Activated CD4-positive, alpha-beta T cell treated with anti-CD3 and anti-CD28 coated beads, Interleukin-2, amount 50 U/mL, for 4 hours (primary cell): ENCODE measurements at places on chromosomes 5 and 9.
A peak's percentile ranks its signal among the peaks of the same experiment; 100 is the strongest.

DNA sequence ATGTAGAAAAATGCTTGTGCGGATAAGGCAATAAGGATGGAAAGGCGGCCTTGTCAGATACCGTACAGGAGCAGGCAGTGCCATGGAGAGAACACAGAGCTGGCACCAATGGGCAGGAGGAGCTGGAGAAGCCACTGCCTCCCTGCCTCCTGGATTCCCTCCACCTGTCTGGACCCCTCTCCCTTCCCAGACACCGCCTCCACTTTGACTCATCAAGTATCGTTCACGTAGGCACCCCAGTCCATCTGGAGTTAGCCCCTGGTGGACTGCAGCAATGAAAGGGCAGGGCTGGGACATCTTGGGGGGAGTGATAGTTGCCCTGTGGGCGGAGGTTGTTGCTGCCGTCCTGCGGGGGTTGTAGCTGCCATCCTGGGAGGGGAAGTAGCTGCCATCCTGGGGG is 232.0 kb downstream of the ROR2 start:
- no peak for DNase-seq

DNA sequence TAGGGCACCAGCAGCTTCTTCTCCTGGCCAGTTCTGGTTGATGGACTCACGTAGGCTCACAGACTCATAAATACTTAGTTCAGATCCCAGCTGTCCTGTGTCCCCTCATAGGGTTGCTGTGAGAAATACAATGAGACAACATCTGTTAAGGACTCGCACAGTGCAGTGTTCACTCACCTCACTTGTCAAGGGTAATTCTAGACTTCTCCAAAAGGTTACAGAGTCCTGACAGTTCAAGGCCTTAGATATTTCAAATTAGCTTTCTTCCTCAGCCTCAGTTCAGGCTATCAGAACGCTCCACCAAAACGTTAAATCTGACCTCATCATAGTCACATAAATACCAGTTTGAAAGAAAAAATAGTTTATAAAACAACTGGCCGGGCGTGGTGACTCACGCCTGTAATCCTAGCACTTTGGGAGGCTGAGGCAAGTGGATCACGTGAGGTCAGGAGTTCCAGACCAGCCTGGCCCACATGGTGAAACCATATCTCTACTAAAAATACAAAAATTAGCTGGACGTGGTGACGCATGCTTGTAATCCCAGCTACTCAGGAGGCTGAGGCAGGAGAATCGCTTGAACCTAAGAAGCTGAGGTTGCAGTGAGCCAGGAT is 106.3 kb downstream of the UGCG start:
- no peak for DNase-seq

DNA sequence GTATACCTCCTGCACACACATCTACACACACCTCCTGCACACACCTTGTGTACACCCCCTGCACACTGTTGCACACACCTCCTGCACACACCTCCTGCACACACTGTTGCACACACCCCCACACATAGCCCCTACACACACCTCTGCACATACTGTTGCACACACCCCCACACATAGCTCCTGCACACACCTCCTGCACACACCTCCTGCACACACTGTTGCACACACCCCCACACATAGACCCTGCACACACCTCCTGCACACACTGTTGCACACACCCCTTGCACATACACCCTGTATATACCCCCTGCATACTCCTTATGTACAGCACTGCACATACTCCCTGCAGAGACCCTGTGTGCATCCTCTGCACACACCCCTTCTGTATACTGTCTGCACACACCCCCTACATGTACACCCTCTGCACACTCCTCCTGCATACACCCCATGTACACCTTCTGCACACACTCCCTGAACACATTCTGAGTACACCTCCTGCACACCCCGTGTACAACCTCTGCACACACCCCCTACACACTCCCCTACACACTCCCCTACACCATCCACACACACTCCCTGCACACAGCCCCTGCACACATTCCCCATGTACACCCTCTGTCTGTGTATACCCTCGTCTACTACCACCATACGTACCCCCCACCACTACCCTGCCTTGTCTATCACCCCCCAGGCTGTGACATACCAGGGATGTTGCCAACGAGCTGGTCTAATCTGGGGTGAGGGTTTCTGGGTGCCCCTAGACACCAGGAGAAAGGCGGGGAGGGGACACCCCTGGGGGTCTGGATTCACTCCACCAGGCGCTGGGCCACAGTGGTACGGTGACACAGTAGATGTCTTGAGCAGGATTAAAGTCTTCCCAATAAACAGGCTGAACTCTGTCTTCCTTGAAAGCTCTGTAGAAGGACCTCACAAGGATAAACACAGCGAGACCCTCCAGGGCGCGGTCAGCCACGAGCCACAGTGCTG is 1.1 kb upstream of the CEP72 start:
- DNase-seq = no peak

DNA sequence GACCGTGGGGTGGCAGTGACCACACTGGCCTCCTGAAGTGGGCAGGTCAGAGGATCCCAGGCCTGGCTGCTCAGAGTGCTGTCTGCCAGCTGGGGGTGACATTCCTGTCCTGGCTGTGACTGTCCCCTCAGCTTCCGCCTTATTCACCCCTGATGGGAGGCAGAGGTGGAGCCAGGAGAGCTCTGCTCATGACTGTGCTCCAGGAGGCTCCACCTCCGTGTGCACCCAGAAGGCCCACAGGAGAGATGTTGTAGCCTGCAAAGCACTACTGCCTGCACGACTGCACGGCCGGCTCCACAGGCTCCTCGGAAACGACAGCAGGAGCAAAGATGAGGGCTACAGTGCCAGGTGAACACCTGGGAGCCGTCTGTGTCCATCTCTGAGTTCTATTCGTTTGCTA is 60.9 kb downstream of the ROPN1L start:
- DNase-seq = no peak

GRCh38 chr5:170010595-170010994 is 30.3 kb upstream of the INSYN2B start:
- DNase-seq = no peak

- no peak for DNase-seq
Measured at GRCh38 chr5:158658446-158659230, 441.1 kb downstream of the EBF1 start.

DNA sequence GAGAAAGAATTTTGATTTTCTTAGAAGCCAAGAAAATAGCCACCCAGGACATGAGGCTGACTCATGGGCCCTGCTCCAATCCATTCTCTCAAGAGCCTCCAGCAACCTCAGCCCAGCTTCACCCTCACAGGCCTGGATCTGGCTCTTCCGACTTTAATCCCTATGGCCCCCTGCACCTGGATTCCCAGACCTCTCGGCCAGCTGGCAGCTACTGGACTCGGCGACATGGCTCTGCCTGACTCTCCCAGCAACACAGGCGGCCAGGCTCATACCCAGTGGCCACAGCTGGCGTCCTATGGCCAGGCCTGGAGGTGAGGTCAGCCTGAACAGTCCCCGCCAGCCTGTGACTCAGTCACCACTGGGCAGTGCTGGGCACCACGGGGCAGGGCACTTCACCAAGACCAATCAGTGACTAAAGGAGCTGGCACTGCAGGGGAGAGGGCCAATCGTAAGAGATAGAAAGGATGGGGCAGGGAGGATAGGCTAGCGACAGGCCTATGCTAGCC is 6.2 kb upstream of the PDLIM4 start:
- DNase-seq = no peak

- DNase-seq = no peak
Measured at GRCh38 chr5:72697622-72698021, 118.8 kb upstream of the TNPO1 start.

DNA sequence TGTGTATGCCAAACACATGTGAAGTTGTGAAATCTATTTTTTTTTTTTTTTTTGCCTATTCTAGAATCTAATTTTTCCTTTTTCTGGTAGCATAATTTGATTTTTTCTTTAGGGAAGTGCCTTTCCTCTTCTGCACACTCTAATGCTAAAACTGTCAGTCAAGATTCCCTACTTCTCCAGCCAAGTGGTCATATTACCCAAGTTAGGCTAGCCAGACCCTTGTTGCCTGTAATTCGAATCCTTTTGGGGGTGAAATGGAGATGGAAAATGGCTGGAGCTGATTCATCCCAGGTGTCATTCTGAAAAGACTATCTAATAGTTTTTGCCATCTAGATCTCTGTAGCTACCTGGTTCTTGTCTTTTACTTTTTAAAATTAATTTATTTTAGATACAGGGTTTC is 24.8 kb upstream of the UBAP1 start:
- DNase-seq = no peak

DNA sequence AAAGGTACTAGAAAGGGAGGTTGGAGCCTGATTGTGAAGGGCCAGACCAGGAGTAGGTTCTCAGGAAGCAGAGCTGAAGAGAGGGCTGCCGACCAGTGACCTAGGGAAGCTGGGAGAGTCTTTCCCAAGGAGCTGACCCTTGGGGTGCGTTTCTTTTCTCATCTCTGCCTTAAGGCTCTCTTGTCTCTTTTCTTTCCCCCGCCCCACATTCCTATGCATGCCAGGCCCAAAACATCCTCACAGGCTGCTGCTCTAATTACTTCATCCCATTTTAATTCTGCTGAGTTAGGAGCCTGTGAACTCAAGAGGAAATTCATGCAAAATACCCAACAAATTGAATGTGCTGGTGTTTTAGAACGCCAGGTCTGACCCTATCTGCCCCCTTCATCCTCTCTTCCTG is 46.9 kb upstream of the HSPA9 start:
- no peak for DNase-seq

GRCh38 chr9:135076143-135076875 is 11.2 kb upstream of the OLFM1 start:
- no peak for DNase-seq

DNA sequence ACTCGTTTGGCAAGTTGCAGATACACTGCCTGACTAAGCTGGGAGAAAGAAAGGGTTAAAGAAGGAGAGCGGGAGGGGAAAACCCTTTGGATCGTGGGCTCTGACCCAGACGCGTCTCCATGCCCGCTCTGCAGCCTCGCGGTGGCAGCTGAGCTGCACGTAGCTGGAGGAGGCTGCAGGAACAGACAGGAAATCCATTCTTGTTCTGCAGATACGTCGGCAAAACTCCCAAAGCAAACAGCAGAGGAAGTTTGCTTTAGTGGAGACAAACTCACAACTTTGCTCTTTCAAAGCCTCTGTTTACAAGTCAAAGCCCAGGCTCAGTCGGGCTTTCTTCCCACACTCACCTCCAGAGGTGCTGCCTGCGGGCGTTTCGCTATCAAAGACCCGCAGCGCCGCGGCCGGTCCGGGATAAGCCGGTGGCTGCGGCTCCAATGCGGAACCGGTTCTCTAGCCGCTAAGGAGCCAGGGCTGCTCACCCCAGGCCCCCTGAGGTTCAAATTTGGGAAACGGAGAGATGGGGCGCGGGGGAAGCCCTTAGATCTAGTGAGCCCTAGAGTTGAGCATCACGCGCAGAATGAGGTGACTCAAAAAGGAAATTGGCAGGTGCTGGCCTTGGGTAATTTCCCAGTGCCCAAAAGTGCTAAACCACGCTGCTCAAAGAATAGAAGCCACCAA is 60.7 kb downstream of the MAT2B start:
- DNase-seq = no peak

DNA sequence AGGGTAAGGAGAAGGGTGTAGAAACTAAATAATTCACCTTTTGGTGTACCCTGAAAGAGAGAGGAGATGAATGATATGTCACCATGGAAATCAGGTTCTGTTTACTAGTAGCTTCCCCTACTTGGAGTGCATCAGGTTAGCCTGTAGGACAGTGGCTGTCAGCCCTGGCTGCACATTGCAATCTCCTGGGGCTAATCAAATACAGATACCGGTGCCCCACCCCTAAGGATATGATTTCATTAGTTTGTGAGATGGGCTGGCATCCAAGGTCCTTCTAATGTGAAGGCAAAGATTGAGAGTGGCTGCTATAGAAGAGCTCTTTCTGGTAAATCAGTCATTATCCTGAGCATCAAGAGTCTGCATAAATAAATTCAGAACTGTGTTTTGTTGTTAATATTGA is 47.2 kb downstream of the INSYN2B start:
- DNase-seq = no peak

DNA sequence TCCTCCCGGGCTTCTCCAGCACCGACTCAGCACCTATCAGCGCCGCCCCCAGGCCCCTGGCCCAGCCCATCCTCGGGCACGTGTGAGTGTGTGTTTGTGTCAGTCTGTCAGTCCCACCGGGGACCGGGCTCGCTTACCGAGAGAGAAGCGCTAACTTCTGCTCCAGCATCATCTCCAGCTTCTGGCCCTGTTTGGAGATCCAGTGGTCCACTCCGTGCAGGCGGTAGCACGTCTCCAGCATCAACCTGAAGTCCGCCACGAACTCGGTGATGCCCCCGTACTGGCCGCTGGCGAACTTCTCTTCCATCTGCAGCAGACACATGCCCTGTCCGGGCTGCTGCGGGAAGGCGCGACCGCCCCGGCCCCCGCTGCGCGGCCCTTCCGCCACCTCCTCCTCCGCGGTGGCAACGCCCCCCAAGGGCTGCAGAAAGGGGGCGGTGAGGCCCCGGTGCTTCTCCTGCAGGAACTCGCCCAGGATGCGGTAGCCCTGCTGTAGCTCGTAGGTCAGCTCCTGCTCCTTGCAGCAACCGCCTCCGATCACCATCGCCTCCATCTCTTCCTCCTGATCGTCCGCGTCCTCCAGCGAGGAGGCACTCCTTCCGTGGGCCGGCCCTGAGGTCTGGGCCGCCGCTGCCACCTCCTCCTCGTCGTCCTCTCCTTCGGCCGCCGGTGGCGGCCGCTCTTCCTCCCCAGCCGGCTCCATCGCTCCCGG is 8.2 kb downstream of the RANBP6 start:
- DNase-seq = peak; percentile 97

GRCh38 chr5:141681695-141682641 is at the start of gene ARAP3:
Gene ARAP3, minus strand, starts transcription at chr5:141682230. Its CDS starts 1,744 bp downstream, at chr5:141680486.
- DNase-seq = no peak

- DNase-seq = no peak
Measured at GRCh38 chr9:88775037-88775471, 216.2 kb upstream of the S1PR3 start.

DNA sequence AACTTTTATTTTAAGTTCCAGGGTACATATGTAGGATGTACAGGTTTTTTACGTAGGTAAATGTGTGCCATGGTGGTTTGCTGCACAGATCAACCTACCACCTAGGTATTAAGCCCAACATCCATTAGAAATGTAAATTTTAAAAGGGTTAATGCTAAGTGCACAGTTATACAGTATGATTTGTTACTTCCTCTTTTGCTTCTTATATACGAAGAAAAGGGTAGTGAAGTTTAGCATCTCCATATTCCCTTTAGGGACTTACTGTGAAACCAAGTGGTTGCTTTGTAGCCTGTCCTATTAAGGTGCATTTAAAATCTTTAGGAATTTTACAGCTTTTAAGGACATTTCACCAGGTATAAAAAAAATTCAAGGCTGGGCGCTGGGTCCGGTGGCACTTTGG is 46.4 kb downstream of the RBM27 start:
- no peak for DNase-seq

- DNase-seq = no peak
Measured at GRCh38 chr5:7251132-7251531, 144.8 kb upstream of the ADCY2 start.
